ENCODE measurements at places on chromosomes 6 and 20.

DNA sequence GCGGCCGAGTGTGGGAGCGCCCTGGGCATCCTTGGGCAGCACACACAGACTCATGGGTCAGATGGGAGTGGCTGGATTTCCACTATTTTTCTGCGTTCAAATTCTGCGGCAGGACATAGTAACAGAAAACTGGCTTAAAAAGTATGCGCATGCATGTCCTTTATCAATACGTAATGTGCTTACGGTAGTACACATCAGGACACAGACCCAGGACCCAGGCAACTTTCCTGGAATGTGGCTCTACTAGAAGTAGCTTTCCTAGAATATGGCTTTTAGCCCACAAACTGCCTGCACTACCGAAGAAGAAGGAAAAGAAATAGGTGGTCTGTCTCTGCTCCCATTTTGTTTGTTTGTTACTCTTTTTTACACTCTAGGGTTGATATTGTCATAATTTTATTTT is 43.4 kb upstream of the SHLD1 start:
- DNase-seq: no peak

- no peak for DNase-seq
Measured at GRCh38 chr6:169752074-169752623, 727 bp downstream of the ERMARD start.

DNA sequence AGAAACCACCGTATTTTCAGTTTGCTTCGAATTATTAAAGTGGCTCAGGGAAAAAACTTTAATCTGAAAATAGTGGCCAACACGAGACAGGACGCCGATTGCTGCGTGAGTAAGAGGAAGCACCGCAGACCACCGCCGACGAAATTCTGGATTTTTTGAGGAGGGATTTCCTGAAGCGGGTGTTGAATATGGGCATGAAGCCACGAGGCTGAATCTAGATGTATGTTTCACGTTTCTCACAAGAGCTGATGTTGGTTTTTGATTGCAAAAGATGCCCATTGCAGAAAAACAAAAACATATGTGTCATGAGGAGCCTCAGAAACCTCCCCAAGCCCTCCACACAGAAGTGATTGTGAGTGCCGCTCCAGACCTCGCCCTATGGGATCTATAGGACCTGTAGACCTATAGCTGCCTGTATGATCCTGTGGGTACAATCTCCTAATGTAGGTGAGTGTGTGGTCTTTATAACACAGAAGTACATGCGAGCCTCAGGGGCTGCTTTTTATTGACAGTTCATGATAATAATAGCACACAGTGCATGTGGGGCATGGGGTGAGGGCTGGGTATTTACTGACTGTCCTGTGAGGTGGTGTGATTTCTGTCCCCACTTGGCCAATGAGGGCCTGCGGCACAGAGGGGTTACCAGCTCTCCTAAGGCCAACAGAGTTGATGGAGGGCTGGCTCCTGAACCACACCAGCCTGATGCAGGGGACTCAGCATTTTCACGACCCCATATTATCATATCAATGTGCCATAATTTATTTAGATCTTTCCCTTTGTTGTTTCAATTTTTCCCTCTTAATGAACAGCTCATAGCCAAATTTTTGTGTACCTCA is 243.9 kb downstream of the DLL1 start:
- DNase-seq: no peak

DNA sequence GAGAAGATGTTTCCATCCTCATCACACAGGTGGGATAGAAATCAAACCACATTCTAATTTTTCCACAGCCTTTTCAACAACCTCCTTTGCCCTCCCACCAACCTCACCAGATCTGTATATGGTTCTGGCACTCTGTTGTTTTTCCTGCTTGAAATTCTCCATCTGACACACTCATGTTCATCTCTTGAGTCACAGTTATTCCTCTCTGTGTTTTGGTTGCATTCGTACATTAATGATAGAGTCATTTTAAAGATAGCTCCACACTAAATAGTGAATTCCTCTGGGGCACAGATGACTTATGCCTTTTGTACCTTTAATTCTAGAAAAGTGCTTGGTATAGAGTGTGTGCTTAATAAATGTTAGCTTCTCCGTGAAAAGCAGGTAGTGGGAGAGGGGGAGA is 1.4 kb upstream of the GCLC start:
- DNase-seq: no peak

DNA sequence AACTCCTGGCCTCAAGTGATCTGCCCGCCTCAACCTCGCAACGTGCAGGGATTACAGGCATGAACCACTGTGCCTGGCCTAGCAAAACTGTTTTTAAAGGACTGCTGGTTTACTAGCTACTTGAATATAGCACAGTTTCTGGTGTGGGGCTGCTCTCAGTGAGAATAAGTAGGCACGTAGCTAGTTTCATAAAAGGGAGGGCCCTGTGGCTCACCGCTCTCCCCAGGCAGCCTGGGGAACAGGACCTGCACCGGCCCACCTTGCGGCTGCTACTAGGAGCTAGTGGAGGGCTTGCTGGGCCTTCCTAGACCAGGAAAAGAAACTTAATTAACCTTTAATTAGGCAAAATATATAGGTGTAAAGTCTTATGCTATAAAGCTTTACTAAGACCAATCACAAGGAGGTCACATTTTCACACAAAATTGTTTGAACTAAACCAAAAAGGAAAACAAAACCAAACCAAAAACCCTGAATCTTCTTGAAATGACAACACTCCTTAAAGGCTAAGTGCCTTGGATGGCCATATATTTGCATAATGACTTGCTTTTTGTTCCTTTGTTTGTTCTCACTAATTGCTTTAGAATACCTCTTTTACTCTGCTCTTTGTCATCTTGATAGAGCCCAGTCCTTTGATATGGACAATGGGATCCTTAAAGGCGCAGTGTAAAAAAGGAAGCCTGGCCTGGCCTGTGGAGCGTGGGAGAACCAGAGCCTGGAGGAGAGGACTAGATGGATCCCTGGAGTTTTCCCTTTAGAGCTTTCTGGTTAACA is 69.5 kb upstream of the SAMD5 start:
- DNase-seq: no peak

GRCh38 chr6:136969433-136969832 is 47.3 kb downstream of the SLC35D3 start:
- no peak for DNase-seq

- no peak for DNase-seq
Measured at GRCh38 chr6:79705456-79705995, 74.4 kb downstream of the SH3BGRL2 start.

DNA sequence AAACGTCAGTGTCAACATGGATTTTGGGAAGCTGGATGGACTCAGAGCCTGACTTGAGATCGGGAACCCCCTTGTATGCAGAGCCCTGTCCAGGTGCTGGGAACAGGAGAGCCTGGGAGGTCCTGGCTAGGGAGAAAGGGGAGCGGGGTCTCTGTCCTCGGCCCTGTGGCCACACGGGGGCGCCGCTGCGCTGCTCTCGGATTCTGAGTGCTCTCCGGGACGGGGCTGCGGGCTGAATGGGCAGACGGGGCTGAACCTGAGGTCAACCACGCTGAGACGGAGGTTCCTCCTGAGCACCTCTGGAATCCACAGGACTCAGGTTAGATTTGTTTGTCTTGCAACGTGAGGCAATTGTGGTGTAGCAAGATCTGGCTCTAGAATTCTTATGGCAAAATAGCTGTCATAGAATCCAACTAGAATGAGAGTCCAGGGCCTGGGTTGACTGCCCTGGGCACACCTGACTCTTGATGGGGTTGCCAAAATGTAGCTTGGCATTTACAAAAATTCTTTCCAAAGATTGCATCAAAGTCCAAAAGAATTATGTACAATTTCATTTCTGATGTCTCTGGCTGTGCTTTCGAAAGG is 20.6 kb upstream of the HLA-F start:
- peak; percentile 82 for DNase-seq

- DNase-seq: no peak
Measured at GRCh38 chr20:53622247-53623133, 28.9 kb upstream of the ZNF217 start.

GRCh38 chr20:32354592-32355416 is 3.3 kb upstream of the ASXL1 start:
- no peak for DNase-seq

GRCh38 chr6:150334790-150335783 is 33.7 kb upstream of the IYD start:
- DNase-seq: peak; percentile 57

DNA sequence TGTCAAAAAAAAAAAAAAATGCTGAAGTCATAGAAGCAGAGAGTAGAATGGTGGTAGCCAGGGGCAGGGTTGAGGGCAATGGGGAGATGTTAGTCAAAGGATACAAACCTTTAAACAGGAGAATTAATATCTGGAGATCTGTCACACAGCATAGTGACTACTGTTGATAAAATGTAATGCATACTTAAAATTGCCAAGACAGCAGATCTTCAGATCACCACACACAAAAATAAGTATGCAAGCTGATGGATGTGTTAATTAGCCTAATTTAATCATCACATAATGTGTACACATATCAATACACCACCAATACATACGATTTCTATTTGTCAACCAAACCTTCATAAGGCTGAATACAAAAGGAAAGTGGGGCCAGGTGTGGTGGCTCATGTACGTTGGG is 83.5 kb upstream of the PHACTR3 start:
- no peak for DNase-seq

- DNase-seq: no peak
Measured at GRCh38 chr20:36895036-36895435, 19.1 kb downstream of the TLDC2 start.

DNA sequence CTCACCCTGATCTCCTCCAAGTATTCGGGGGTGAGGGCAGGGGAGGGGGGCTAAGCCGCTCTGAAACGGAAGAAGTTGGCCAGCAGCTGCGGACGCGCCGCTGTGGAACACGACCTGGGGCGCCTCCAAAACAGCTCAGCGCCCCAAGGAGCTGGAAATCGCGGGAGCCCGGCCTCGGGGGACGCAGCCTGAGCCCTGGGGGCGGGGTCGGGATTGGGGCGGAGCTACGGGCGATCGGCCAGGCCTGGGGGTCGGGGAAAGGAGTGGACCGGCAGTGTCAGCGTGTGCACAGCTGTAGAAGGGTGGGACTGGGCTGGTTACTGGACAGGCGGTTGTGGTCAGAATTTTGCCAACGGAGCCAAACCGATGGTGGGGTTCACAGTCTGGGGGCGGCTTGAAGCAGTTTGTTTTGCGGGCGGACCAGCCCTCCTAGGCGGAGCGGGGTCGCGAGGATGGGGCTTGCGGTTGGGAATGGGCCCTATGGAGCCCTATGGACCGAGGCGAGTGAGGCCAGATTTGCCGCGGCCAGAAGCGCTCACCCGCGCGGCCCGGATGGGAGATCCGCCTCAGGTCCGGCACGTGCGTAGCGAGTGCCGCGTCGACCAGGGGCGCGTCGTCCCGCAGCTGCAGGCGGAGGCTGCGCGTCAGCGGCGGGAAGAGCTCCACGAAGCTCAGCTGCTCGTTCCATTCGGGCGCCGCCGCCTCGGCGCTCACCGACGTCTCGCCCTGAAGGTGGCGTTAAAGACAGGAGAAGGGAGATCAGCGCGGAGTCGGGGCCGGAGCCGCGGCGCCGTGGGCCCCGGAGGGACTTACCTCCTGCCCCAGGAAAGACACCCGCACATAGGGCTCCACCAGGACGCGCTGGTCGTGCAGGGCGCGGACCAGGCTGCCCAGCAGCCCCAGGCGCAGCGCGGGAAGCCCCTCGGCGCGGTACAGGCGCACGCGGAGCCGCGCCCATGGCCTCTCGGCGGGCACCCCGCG is 14.3 kb upstream of the SPAG4 start:
- DNase-seq: peak; percentile 67

- no peak for DNase-seq
Measured at GRCh38 chr6:88749849-88750248, 213.6 kb downstream of the RNGTT start.

DNA sequence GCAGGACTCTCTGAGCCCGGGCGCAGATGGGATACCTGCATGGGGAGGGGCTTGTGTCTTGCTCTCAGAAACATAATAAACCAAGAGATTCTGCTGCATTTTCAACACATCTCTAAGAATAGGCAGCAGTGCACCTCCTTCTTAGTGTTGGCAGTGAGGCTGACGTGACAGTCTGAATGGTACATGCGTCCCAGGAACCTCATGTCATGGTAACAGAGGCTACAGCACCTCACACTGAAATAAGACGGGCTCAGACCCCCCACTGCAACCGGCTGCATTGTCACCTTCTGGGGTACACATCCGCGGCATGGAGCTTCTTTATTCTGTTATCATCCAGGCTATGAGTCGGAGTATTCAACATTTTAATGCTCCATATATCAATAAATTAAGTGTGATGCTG is 397.3 kb upstream of the AGPAT4 start:
- no peak for DNase-seq

GRCh38 chr6:87244380-87244779 is 78.0 kb upstream of the SMIM8 start:
- no peak for DNase-seq

DNA sequence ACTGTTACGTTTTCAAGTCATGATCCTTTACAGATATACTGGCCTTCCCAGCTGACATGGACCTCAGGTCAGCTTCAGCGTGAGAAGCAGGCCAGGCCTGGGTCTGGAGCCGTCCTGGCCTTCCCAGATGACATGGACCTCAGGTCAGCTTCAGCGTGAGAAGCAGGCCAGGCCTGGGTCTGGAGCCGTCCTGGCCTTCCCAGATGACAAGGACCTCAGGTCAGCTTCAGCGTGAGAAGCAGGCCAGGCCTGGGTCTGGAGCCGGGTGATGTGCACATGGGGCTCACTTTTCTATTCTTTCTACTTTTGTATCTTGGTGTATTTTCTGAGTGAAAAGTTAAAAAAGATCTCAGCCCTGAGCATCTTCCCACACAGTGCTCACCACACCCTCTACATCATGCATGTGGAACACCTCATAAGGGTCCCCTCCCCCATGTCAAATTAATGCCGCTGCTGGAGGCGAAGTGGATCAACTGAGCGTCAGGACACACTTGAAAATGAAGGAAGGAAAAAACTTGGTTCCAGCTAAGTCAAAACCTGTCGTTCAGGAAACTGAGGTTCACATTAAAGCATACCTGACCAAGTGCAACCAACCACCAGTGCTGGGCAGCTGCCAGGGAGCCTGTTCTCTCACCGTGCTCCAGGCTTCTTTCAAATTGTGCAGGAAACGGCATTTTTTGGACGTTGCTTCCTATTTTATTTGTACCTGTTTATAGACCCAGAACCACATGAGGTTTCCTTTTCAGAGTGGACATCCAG is 32.2 kb downstream of the KIF25 start:
- no peak for DNase-seq

GRCh38 chr6:113511100-113511499 is 346.0 kb upstream of the MARCKS start:
- no peak for DNase-seq

- DNase-seq: no peak
Measured at GRCh38 chr6:109693111-109693510, 2.0 kb downstream of the FIG4 start.

- DNase-seq: no peak
Measured at GRCh38 chr6:105072798-105073199, 107.0 kb downstream of the POPDC3 start.

- no peak for DNase-seq
Measured at GRCh38 chr20:40960521-40960956, 68.1 kb upstream of the TOP1 start.
